Stimulated activated CD4-positive, alpha-beta T cell treated with anti-CD3 and anti-CD28 coated beads, Interleukin-2, amount 100 ng/mL, for 24 hours (primary cell): ENCODE measurements at places on chromosomes 4 and X.
A peak's percentile ranks its signal among the peaks of the same experiment; 100 is the strongest.

GRCh38 chr4:37873386-37873785, 17.5 kb upstream of the TBC1D1 start:
- no peak for DNase-seq

- DNase-seq, result no peak
Measured at GRCh38 chr4:95644417-95644816, 95.6 kb upstream of the UNC5C start.

DNA sequence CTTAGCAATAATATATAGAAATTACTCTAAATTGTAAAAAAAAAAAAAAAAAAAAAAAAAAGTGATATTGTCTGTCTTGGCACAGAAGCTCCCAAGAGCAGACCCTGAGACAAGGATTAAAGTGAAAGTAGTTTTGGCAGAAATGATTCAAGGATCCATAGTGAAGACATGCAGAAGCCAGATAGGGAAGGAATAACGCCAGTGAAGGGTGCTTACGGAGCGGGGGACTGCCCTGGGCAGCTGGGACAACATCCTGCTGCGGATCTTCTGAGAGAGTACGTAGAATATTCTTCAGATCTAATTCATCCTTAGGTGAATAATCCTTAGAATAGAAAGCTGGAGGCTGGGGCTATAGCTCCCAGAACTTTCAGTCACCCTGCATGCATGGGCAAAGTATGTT, 39.8 kb downstream of the ARHGAP24 start:
- DNase-seq, result no peak

DNA sequence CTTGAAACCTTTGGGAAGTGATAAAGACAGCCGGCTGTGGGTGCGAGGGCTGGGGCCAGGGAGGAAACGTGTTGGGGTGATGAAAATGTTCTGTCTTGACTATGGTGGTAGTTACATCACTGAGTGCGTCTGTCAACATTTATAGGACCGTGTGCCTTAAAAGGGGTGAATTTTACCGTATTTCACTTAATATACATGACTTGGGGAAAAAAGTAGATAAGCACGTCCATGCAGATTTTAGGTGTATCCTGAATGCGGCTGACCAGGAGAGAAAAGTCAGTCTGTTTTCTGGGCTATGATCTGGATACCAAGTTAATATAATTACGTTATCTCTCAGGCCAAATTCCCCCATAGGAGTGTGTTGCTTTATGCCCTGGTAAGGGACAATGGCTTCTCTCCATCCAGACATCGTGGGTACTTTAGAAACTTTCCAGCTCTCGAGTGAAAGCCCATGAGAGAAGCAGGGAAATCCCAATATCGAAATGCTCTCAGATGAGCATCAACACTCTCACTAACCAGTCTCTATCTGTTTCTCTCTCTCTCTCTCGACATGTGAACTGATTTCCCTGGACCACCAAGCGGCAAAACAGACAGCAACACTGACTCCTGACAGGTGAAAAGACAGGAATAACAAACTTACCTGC, 71.5 kb downstream of the IRF2 start:
- DNase-seq, result no peak

DNA sequence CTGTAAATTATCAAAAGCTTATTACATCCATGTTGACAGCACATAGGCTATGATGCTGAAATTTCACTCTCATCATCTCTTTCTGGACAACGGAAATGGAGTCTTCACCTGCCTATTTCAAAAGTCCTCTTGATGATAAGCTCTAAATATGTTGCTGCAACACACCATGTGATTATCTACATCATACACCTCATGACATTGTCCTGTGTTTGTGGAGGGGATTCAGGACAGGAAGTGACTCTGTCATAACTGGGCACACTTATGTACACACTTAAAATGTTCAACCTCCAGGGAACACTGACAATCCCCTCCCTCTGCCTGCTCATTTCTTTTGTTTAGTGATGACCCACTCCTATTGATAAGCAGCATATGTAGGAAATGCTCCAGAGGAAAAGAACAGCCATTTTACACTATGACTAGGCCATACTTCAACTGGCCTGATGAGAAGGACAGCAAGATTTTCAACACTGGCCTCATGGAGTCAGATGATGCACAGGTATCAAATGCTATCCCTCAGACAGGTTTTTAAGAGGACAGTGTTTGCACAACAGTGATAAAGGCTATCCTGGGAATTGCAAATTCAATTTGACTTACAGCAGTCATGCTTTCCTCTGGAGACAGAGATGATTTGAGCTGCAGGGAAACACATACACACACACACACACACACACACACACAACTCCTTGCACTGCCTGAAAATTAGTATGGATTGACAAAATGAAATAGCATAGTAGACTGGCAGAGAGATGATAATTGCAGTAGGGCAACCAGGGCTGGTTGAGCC, 163.3 kb upstream of the RASGEF1B start:
- DNase-seq, result no peak

DNA sequence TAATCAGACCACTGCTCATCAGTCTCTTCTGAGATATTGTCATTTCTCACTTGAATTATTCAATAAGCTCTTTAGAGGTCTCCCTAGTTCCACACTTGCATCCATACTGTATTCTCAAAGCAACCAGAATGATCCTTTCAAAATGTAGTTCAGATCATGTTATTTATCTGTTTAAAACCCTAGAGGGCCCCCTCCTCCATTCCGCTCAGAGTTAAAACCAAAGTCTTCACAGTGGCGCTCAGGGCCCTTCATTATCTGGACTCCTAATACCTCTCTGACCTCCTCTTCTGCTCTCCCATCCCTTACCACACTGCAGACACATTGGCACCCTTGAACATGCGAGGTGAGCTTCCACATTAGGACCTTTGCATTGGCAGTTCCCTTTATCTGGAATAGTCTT, 32.7 kb upstream of the HPGDS start:
- DNase-seq, result no peak

DNA sequence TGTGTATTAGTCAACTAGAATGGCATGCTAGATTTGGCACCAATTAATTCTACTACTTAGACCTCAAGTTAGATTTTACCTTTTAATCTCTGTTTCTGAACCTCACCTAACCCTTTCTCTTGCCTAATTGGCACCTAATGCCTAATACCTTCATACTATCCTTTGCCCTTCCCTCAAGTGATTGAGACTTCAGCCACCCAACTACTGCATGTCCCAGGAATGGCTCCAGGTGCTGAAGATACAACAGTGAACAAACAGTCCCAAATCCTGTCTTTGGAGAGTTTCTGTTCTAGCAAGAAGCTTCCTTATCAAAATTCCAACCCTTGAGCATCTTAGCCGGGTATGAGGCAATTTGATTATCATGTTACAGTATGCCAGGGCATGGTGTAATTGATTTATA, 139.9 kb downstream of the CPE start:
- DNase-seq, result no peak

- DNase-seq, result no peak
Measured at GRCh38 chrX:120244395-120244734, 6.2 kb upstream of the ZBTB33 start.

GRCh38 chr4:179671609-179672008, 2229.4 kb upstream of the AGA start:
- DNase-seq, result no peak

- DNase-seq, result no peak
Measured at GRCh38 chrX:105314458-105314857, 94.0 kb upstream of the TEX13A start.

DNA sequence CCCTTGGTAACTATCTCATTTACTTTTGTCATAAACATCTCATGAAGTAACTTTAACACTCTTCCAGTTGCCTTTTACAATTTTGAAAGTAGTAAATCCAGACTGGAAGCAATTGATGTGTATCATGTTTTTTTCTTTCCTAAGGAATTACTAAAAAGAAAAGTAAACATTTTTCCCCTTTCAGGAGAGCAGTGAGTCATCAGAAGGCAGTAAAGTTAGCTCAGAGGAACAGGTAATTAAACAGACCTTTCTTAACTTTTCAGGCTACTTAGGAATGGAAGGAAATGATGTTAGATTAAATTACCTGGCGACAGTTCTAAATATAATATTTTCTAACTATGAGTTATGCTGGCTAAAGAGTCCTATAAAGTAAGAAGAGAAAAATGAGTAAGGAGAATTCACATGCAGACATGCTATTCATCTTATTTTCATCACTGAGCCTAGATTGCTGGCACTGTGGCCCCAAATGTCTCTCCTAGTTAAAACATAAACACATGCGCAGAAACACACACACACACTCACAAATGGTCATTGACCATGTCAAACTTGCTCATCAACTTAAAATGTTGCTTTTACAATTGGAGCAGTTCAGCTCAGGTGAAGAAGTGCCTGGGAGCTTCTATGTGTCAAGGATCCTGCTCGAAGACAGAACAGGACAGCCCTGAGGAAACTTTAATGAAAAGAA, 9.3 kb downstream of the DMP1 start:
- no peak for DNase-seq

DNA sequence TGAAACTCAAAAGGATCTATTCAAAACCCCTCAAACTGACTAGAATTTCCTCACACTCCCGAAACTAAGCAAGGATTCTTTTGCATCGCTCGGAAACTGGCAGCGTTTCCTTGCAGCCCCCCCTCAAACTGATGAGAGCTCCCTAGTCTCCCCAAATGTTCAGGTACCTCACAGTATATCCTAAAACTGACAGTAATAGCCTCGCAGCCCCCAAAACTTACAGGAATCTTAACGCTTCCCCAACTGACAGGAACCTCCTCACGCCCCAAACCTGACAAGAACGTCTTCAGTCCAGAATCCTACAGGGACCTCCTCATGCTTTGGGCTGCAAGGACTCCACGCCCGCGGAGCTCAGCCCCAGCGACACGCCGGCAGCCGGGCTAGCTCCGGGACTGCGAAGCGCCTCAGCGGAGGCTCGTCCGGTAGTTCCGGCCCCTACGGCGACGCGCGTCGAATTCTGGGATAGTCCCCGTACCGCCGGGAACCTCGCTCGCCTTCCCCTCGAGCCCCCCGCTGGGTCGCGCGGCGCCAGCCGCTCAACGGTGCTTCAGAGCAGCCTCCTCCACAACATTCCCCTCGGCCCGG, 640 bp downstream of the PHF8 start:
- peak; percentile 35 for DNase-seq

- DNase-seq, result peak; percentile 78
Measured at GRCh38 chr4:184267673-184268583, 50.3 kb upstream of the ENPP6 start.

DNA sequence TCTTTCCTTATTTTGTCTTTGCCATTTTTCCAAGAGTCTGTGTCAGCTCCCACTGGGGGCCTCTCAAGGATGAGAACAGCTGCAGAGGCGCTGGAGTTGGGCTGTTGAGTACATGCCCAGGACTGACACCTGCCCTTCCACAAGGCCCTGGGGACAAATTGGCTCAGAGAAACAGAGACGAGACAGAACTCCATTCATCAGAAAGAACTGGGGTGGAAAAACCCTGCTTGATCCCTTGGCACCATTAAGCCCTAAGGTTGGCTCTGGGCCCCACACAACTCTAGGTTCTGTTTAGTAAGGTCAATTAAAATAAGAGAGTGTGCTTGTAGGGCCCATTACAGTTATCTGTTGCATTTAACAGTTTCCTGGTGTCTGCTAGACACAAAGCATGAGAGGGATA, 63.6 kb downstream of the DCX start:
- DNase-seq, result no peak

DNA sequence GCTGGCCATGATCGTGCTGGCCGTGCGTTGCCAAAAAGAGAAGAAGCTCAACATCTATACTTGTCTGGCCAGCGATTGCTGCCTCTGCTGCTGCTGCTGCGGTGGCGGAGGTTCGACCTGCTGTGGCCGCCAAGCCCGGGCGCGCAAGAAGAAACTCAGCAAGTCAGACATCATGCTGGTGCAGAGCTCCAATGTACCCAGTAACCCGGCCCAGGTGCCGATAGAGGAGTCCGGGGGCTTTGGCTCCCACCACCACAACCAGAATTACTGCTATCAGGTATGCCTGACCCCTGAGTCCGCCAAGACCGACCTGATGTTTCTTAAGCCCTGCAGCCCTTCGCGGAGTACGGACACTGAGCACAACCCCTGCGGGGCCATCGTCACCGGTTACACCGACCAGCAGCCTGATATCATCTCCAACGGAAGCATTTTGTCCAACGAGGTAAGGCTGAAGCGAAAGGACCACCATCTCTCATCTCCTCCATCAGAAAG, 3.3 kb downstream of the PCDH10 start:
- no peak for DNase-seq

- no peak for DNase-seq
Measured at GRCh38 chr4:111450867-111451266, 694.4 kb upstream of the FAM241A start.

GRCh38 chrX:40373641-40374040, 207.1 kb upstream of the ATP6AP2 start:
- DNase-seq, result no peak

DNA sequence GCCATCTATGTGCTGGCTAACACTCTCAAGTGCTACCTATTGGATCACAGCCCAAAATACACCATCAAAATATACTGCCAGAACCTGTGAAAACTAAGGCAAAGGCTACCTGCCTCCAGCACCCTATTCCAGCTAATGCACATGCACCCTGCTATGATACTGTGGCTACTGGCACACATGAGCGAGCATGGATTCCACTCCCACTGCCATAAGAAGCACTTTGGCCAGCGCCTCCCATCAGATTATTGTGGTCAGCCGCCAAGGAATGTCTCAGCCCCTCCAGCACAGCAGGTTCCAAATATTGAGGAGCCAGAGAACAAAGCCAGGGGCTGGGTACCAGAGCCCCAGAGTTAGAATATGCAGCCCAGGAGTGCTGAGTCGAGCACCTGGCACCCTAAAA, 32.5 kb upstream of the TMPRSS11F start:
- no peak for DNase-seq

GRCh38 chr4:1093391-1094335, 19.7 kb downstream of the RNF212 start:
- DNase-seq, result no peak
